ENCODE measurements at places on chromosomes 5 and 9.

DNA sequence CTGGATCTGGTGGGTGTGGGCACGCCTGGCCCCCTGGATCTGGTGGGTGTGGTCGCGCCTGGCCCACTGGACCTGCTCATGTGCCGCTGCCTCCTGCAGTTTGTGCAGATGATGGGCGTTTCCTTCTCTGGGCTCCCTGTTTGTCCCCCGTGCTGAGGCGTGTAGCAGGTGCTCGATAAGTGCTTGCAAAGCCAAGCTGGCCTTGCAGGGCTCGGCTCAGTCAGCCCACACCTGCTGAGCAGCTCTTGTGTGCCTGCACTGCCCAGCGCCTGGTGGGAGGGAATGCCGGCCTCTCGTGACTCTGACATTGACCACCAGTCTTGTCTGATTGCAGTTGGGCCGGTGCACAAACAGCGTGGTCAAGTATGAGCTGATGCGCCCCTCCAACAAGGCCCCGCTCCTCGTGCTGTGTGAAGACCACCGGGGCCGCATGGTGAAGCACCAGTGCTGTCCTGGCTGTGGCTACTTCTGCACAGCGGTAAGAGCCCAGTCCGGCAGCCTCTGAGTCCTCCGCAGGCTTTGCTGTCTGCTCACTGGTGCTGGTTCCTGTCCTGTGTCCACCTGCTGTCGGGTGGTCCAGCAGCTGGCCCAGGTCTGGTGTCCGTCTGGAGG lies 102.7 kb upstream of the CACNA1B start:
- no peak for DNase-seq

- no peak for DNase-seq
Observed at GRCh38 chr5:128645581-128645980, 107.5 kb upstream of the FBN2 start.

DNA sequence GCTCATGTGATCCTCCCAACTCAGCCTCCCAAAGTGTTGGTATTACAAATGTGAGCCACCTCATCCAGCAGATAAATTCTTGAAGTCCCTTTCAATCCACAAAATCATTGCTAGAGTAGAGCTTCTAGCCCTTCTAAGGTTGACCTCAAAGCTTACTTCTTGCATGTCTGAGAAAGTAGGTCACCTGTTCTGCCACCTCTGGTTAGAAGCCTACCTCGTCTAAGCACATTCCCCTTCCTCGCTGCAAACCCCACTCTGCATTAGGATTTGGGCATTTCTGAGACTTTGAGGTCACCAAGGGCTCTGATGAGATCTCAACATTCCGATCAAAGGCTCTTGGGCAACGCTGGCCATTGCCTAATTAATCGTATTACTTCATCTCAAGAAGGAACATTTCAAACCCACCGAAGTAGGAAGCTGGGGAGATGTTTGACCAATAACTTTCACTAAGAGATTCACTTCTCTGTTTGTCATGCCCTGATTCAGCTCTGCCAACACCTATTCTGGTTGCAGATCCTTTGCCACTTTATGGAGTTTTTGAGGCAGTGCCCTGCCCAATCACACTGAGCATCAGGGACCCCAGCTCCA lies 8.6 kb downstream of the ADAM19 start:
- no peak for DNase-seq

DNA sequence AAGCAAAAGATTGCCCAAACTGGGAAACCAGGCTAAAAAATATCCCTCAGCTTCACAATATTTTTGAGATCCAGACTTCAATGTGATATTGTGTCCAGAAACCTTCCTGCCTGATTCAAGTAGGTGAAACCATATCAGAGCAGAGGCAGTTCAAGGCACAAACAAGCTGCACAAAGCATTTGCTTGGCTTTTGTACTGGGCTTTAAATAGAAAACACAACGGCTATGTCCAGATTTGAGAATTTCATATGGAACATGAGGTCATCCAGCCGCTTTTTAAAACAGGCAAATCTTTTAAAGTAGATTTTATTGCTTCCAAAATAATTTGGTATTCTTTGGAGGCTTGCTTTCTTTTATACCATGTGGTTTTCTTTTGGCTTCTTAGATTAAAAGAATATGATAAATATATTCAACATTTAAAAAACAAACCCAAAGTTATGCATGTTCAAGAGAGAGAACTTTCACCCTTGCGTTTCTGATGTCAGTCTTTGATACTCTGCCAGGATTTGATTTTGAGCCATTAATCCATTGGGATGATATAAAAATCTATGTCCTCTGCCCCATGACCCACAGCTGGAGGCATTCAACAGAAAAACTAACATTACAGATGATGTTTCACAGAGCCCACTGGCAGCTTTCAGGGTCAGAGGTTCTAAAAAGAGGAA lies 29.0 kb upstream of the CCDC112 start:
- DNase-seq, result no peak

DNA sequence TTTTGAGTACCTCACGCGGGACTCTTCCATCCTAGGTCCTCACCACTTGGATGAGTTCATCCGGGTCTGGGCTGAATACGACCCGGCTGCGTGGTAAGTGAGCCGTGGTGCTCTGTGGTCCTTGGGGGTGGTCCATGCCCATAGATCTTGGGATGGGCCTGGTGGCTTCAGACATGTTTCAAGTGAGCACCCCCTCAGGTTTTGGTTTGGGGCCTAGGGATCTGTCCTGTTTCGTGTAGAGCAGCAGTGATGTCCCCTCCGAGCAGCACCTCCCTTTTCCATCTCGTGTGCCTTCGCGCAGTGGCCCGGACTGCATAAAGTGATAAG lies 218.9 kb downstream of the CACNA1B start:
- DNase-seq, result no peak

- no peak for DNase-seq
Observed at GRCh38 chr5:73799401-73799972, 173.5 kb downstream of the ARHGEF28 start.

GRCh38 chr9:129554649-129555048 lies 66.3 kb downstream of the C9orf50 start:
- no peak for DNase-seq

DNA sequence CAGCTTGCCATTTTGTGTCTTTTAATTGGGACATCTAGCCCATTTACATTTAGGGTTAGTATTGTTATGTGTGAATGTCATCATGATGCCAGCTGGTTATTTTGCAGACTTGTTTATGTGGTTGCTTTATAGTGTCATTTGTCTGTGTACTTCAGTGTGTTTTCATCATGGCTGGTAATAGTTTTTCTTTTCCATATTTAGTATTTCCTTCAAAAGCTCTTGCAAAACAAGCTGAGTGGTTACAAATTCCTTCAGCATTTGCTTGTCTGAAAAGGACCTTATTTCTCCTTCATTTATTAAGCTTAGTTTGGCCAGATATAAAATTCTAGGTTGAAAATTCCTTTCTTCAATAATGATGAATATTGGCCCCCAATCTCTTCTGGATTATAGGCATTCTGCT lies 28.5 kb upstream of the TNFSF15 start:
- DNase-seq, result no peak

DNA sequence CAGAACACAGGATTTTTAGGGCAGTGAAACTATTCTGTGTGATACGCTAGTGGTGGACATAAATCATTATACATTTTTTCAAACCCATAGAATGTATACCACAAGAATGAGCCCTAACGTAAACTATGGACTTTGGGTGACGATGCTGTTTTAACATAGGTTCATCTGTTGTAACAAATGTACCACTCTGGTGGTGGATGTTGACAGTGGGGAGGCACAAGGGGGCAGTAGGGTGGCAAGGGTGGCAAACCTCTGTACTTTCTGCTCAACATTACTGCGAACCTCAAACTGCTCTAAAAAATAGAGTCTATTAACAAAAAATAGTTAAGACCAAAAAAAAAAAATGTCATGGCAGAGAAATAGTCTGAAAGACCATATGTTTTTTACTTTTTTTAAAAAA lies 9.1 kb upstream of the MVB12B start:
- DNase-seq, result no peak

- DNase-seq, result no peak
Observed at GRCh38 chr5:179306191-179307012, 38.9 kb downstream of the ADAMTS2 start.

GRCh38 chr5:77662635-77663034 lies 24.1 kb upstream of the OTP start:
- no peak for DNase-seq

DNA sequence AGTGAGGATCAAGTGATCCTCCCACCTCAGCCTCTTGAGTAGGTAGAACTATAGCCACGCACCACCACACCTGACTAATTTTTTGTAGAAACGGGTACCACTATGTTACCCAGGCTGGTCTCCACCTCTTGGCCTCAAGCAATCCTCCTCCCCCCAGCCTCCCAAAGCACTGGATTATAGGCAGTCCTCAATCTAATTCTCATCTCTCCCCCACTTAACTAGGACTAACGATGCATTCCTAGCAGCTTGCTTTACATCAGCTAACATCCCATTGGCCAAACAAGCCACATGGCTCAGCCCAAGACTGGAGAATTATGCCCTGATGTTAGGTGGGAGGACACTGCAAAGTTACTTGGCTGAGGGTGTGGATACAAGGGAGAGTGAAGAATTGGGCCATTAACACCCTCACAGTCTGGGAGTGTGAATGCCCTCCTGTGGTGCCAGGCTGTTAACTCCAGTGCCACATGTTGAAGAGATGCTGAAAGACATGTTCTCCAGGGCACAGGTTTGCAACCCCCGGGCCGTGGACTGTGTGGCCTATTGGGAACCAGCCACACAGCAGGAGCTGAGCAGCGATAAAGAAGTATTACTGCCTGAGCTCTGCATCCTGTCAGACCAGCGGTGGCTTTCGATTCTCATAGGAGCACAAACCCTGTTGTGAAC lies 5.3 kb upstream of the ZNF367 start:
- DNase-seq, result no peak

GRCh38 chr9:108643731-108644510 lies 211.9 kb downstream of the ACTL7B start:
- DNase-seq, result no peak

DNA sequence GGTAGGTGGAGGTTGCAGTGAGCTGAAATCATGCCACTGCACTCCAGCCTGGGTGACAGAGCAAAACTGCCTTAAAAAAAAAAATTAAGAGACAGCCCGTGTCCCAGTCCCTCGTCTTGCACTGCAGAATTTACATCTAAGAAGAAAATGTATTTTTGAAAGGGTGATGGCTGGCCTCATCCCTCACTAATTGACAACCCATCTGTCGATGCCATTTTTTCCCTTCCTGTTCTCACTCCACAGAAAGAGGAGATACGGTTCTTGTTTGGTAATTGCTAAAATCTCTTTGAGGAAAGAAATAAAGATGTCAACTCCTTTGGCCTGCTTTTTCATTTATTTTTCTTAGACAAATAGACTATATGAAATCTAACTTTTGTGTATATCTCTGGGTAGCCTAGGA lies 2.4 kb upstream of the LSM11 start:
- no peak for DNase-seq

DNA sequence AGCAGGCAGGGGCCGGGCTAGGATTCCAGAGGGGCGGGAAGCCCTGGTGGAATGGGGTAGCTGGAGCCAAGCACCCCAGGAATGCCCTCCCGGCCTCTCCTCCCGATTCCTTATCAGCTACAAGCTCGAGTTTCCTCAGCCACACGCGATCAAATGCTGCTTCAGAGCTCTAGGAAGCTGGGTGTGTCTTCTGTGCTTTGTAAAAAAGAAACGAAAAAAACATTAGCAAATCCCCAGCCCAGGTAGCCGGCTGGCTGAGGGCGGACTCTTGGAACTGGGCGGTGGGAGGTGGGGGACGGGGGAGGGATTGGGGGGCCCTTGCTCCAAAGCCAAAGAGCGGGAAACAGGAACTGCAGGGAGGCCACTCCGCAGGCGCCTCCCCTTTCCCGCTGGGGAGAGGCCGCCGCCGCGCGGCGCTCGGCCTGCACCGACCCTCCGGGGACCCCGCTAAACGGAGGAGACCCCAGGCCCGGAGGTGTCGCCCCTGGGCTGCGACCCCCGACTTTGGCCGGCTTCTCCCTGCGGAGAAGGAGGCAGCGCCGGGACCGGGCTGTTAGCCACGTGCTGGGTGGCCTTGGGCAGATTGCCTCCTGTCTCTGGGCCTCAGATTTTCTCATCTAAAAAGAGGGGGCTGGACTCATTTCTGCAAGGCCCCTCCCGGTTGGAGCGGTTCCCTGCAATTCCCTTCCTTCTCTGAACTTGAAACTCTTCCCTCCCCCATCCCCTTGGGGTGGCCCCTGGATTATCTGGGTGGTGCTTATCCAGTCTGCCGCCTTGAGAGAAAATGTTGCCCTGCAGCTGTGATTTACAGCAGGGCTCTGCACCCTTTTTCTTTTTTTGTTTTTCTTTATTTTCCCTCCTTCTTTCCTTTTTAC lies 40.9 kb upstream of the FABP6 start:
- no peak for DNase-seq

DNA sequence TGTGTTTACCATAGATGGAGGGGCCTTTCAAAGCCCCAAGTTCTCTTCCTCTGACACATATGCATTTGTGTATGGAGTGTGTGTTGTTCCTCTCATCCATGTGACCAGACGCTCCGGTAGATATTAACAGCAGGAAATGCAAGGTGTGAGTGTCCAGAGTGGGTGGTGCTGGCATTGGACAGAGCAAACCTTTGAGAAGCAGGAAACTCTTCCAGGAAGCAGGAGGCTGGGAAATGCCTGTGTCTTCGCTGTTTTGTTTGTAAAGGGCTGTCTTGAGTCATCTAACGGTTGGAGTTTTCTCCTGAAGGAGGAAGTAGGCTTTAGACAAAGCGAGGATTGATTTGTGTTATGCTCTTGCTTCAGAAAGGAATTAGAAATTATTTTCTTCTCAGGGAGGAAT lies 370.9 kb downstream of the PLK2 start:
- DNase-seq, result no peak

DNA sequence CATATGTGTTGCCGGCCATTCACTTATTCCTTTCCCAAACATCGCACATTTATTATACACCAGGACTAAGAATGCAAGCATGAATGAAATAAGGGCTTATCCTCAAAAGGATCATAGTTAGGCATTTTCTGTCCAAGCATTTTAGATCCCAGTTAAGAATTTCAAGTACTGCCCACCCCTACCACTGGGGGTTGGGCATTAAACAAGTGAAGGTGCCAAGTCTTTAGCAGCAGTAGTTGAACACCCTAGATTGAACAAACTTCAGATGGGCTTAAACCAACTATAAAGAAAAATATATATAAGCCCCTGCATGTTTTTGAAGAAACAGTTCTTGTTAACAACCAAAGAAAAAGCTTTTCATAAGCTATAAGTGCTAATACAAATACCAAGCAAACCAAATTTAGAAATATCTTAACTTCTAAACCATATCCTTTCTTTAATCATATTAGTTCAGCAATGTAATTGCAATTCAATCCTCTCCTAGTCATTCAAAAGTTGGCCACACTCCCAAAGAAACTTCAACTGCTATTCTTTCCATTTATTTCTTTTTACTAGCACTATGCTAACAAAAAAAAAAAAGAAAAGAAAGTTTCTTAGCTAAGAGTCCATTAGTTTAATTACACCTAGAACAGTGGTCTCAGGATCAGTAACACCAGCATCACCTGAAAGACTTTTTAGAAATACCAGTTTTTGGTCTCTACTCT lies 149.8 kb downstream of the MLLT3 start:
- DNase-seq, result no peak

DNA sequence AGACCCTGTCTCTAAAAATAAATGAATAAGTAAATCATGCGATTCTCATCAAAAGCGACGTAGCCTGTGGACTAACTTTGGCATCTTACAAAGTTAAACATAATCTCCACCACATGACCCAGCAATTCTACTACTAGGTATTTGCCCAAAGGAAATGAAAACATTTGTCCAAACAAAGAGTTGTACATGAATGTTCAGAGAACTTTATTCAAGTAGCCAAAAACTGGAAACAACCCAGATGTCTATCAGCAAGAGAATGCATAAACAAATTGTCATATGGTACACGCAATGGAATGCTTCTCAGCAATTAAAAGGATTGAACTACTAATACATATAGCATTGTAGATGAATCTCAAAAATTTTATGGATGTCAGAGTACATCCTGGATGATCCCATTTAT lies 82.6 kb downstream of the ADRB2 start:
- DNase-seq, result no peak

- DNase-seq, result no peak
Observed at GRCh38 chr5:168681556-168682183, 102.5 kb upstream of the PANK3 start.

Measured in NCI-H1092 (cell line).